Activated T-helper 2 cell treated with anti-CD3 and anti-CD28 coated beads, Interferon-gamma antibody, Interleukin-2, Interleukin-4, amounts not matched to agents 10 μg/mL and 5 μg/mL and 100 μg/mL, durations not matched to agents 14 hours and 24 hours and 36 hours (primary cell): ENCODE measurements at places on chromosomes 3 and 15.

GRCh38 chr3:120052225-120052624 is 42.0 kb downstream of the GSK3B start:
- peak overlapping the region; percentile 8 for H3K27ac ChIP-seq
- no peaks in the 10 kb centered on the region for H3K27me3 ChIP-seq
- no peak for DNase-seq
- peaks cover 36% of the 10 kb centered on the region for H3K36me3 ChIP-seq

GRCh38 chr3:24683633-24684384 is 189.2 kb upstream of the THRB start:
- no peak for DNase-seq
- peaks cover 16% of the 10 kb centered on the region for H3K4me1 ChIP-seq
- H3K27me3 ChIP-seq, result peaks cover 43% of the 10 kb centered on the region

- no peak overlapping the region for H3K27ac ChIP-seq
- peaks cover 71% of the 10 kb centered on the region for H3K4me1 ChIP-seq
- H3K27me3 ChIP-seq, result no peaks in the 10 kb centered on the region
Measured at GRCh38 chr3:150610785-150611184, 7.7 kb downstream of the SELENOT start.

- no peaks in the 10 kb centered on the region for H3K4me1 ChIP-seq
- H3K27ac ChIP-seq, result no peak overlapping the region
- no peaks in the 10 kb centered on the region for H3K27me3 ChIP-seq
- H3K36me3 ChIP-seq, result no peaks in the 10 kb centered on the region
- DNase-seq, result no peak
- no peak overlapping the region for H3K4me3 ChIP-seq
Measured at GRCh38 chr3:8538913-8539312, 37.3 kb downstream of the LMCD1 start.

- no peak overlapping the region for H3K4me3 ChIP-seq
- H3K27me3 ChIP-seq, result peaks cover 17% of the 10 kb centered on the region
- no peak overlapping the region for H3K27ac ChIP-seq
- DNase-seq, result no peak
- H3K36me3 ChIP-seq, result no peaks in the 10 kb centered on the region
Measured at GRCh38 chr3:138097192-138098172, 17.9 kb downstream of the DZIP1L start.

- peaks cover 16% of the 10 kb centered on the region for H3K4me1 ChIP-seq
- H3K27ac ChIP-seq, result no peak overlapping the region
- H3K4me3 ChIP-seq, result no peak overlapping the region
- peaks cover 86% of the 10 kb centered on the region for H3K36me3 ChIP-seq
Measured at GRCh38 chr3:196051282-196052076, 30.4 kb downstream of the TFRC start.

GRCh38 chr15:28081594-28081993 is 17.5 kb downstream of the OCA2 start:
- H3K27me3 ChIP-seq, result peaks cover 6% of the 10 kb centered on the region
- DNase-seq, result no peak
- H3K4me3 ChIP-seq, result no peak overlapping the region
- no peak overlapping the region for H3K27ac ChIP-seq
- H3K36me3 ChIP-seq, result no peaks in the 10 kb centered on the region

GRCh38 chr3:120983841-120984240 is 75.8 kb downstream of the STXBP5L start:
- no peak overlapping the region for H3K4me3 ChIP-seq
- H3K4me1 ChIP-seq, result no peaks in the 10 kb centered on the region

DNA sequence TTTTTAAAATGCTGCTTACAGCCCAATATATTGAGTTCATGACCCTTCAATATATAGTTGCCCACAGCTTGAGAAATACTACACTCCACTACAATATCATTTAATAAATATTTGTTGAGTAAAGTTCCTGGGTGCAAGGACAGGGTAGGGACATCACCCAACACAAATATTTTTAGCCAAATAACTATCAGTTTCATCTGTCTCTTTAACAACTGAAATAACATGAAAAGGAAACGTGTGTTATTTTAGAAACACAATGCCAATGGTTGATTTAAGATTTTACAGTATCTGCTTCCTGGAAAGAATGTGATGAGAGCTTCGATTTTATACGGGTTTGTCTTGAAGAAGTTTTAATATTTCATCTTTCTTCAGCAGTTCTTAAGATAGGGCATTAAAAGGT is 67.7 kb upstream of the CDV3 start:
- peak overlapping the region; percentile 89 for H3K27ac ChIP-seq
- no peak for DNase-seq
- peaks cover 23% of the 10 kb centered on the region for H3K4me1 ChIP-seq
- H3K36me3 ChIP-seq, result no peaks in the 10 kb centered on the region
- H3K27me3 ChIP-seq, result no peaks in the 10 kb centered on the region

DNA sequence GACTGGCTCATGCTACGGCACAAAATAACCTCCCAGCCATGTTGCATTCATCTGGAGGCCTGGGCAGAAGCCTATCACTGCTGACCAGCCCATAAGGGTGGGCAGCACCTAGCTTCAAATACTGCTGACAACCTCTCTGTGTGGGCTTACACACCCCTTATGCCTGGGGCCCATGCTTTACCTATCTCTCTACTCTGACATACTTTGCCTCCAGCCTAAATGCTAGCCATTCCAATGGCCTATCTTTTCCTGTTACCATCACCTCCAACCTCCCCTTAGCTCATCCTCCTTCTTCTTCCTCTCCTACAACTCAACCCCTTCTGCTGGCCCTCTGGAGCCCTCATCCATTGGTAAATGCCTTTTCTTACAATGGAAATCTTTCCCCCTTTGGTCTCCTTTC is 41.0 kb upstream of the PPP2R3A start:
- no peak for DNase-seq
- H3K4me1 ChIP-seq, result no peaks in the 10 kb centered on the region
- no peak overlapping the region for H3K4me3 ChIP-seq
- H3K36me3 ChIP-seq, result no peaks in the 10 kb centered on the region

GRCh38 chr15:63436872-63437375 is 55.3 kb upstream of the CA12 start:
- DNase-seq, result peak; percentile 69
- no peak overlapping the region for H3K4me3 ChIP-seq
- peaks cover 28% of the 10 kb centered on the region for H3K4me1 ChIP-seq
- no peaks in the 10 kb centered on the region for H3K36me3 ChIP-seq
- H3K27ac ChIP-seq, result peak overlapping the region; percentile 76
- peaks cover 3% of the 10 kb centered on the region for H3K27me3 ChIP-seq

GRCh38 chr15:95872366-95872771 is 458.1 kb upstream of the NR2F2 start:
- H3K36me3 ChIP-seq, result no peaks in the 10 kb centered on the region
- no peak overlapping the region for H3K4me3 ChIP-seq
- H3K4me1 ChIP-seq, result peaks cover 55% of the 10 kb centered on the region
- DNase-seq, result no peak
- H3K27me3 ChIP-seq, result peaks cover 12% of the 10 kb centered on the region

DNA sequence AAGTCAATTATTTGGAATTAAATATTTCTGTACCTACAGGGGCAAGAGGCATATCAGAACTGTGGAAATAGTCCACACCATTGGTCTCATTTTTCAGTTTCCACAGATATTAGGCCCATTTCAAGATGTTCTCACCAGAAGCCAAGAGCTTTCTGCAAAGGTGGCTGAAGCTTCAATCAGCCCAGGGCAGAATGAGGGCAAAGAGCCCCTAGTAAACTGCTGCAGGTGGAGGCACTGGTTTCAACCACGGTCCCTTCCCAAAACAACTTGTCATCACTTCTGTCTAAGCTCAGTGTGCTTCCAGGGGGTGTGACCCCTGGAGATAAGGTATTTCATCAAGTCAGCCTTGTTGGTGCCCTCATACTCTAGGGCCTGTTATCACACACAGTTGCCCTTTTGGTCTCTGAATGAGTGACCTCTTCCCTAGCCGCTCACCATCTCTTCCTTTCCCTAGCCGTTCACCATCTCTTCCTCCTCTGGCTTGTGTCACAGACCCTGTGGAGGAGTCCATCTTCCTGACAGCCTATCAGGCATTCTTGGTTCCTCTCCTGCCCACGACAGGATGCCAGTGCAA is 21.2 kb downstream of the IL17RD start:
- H3K4me1 ChIP-seq, result no peaks in the 10 kb centered on the region
- H3K4me3 ChIP-seq, result no peak overlapping the region

DNA sequence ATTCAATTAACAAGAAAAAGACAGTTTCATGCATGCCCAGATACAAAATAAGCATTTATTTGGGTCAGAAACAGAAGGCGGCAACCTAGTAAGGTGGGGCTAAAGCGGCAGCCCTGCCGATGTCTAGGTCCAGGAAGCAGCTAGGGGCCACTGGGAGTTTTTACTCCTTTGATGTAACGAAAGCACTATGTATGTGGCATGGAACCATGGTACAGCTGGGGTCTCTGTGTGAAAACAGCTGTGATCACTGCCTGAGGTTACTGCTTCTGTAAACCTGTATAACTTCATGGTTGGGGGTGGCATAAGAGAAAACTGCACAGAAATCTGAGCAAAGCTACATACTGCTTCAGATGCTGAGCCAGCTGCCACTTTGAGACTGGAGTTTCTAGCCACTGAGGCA is 119.5 kb downstream of the ZNF280D start:
- H3K4me1 ChIP-seq, result peaks cover 3% of the 10 kb centered on the region
- no peak overlapping the region for H3K27ac ChIP-seq
- no peaks in the 10 kb centered on the region for H3K36me3 ChIP-seq
- H3K27me3 ChIP-seq, result peaks cover 14% of the 10 kb centered on the region

- no peaks in the 10 kb centered on the region for H3K4me1 ChIP-seq
- peaks cover 17% of the 10 kb centered on the region for H3K27me3 ChIP-seq
- H3K4me3 ChIP-seq, result no peak overlapping the region
- no peaks in the 10 kb centered on the region for H3K36me3 ChIP-seq
- no peak overlapping the region for H3K27ac ChIP-seq
Measured at GRCh38 chr3:193851428-193851847, 258.4 kb downstream of the OPA1 start.

- H3K4me3 ChIP-seq, result no peak overlapping the region
- H3K4me1 ChIP-seq, result no peaks in the 10 kb centered on the region
- H3K36me3 ChIP-seq, result no peaks in the 10 kb centered on the region
Measured at GRCh38 chr3:94972066-94972465, 909.2 kb downstream of the NSUN3 start.

DNA sequence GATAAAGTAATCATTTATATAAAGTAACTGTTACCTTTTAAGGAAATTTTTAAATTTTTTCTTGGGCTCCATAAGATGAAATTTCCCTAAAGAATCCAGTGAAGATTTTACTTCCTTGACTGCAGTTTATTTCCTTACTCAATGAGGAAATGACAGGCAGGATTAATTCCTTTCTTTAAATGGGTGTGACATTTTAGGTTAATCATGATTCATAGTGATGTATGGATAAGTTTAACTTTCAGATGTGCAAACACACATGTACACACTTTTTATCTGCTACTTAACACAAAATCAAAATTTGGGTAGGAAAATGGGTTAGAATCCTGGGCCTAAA is 11.2 kb upstream of the LEO1 start:
- peaks cover 5% of the 10 kb centered on the region for H3K36me3 ChIP-seq
- peaks cover 33% of the 10 kb centered on the region for H3K4me1 ChIP-seq
- H3K4me3 ChIP-seq, result no peak overlapping the region

GRCh38 chr15:95916568-95916967 is 413.9 kb upstream of the NR2F2 start:
- no peaks in the 10 kb centered on the region for H3K4me1 ChIP-seq
- DNase-seq, result no peak
- peaks cover 10% of the 10 kb centered on the region for H3K27me3 ChIP-seq
- H3K4me3 ChIP-seq, result no peak overlapping the region
- no peak overlapping the region for H3K27ac ChIP-seq

DNA sequence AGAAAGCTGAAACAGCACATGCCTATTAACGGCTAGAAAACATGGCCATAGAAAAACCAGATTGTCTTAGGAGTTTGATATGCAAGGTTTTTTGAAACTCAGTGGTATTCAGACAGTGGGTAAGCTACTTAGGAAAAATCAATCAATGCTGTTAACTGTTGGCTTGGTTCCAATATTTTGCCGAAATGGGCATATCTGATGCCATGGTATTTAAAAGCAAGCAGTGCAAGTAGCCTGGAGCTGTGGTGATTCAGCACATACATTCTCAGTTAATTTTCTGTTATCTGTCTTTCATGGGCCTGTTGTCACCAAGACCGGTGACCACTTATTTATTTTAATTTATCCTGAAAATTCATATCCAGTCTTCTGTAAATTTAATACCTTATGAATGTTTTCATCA is 17.3 kb upstream of the SUCNR1 start:
- DNase-seq, result no peak
- no peaks in the 10 kb centered on the region for H3K36me3 ChIP-seq
- no peak overlapping the region for H3K4me3 ChIP-seq

- H3K27me3 ChIP-seq, result no peaks in the 10 kb centered on the region
- H3K4me1 ChIP-seq, result no peaks in the 10 kb centered on the region
- DNase-seq, result no peak
- H3K4me3 ChIP-seq, result no peak overlapping the region
- no peaks in the 10 kb centered on the region for H3K36me3 ChIP-seq
Measured at GRCh38 chr3:117962750-117963149, 1071.9 kb downstream of the IGSF11 start.

- H3K36me3 ChIP-seq, result peaks cover 72% of the 10 kb centered on the region
- peaks cover 92% of the 10 kb centered on the region for H3K4me1 ChIP-seq
- no peak for DNase-seq
- peak overlapping the region; percentile 96 for H3K4me3 ChIP-seq
- H3K27me3 ChIP-seq, result no peaks in the 10 kb centered on the region
Measured at GRCh38 chr15:81299156-81299555, 24.8 kb downstream of the STARD5 start.

GRCh38 chr3:62128051-62128450 is 245.3 kb downstream of the FEZF2 start:
- DNase-seq, result no peak
- no peak overlapping the region for H3K4me3 ChIP-seq
- no peaks in the 10 kb centered on the region for H3K4me1 ChIP-seq
- H3K27me3 ChIP-seq, result no peaks in the 10 kb centered on the region
- no peaks in the 10 kb centered on the region for H3K36me3 ChIP-seq
- no peak overlapping the region for H3K27ac ChIP-seq

DNA sequence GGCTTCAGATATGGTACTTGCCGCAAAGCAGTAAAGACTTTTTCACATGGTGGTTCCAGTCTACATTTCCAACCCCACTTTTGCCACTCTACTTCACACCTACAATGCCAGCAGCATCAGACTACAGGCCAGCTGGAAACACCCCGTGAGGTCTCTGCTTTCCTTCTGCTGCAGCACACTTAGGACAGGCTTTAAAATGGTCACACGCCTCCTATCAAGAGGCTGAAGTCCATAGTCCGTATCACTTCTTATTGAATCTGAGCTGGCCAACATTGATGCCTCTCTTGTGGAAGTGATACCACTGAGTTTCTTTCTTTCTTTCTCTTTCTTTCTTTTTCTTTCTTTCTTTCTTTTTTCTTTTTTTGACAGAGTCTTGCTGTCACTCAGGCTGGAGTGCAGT is 59.8 kb downstream of the ZNF860 start:
- no peaks in the 10 kb centered on the region for H3K4me1 ChIP-seq
- DNase-seq, result no peak
- H3K4me3 ChIP-seq, result no peak overlapping the region

- H3K36me3 ChIP-seq, result peaks cover 28% of the 10 kb centered on the region
- peaks cover 1% of the 10 kb centered on the region for H3K4me1 ChIP-seq
- H3K27me3 ChIP-seq, result no peaks in the 10 kb centered on the region
Measured at GRCh38 chr3:154247806-154248415, 76.4 kb downstream of the DHX36 start.
